ENCODE measurements at places on chromosomes 2 and 18.

DNA sequence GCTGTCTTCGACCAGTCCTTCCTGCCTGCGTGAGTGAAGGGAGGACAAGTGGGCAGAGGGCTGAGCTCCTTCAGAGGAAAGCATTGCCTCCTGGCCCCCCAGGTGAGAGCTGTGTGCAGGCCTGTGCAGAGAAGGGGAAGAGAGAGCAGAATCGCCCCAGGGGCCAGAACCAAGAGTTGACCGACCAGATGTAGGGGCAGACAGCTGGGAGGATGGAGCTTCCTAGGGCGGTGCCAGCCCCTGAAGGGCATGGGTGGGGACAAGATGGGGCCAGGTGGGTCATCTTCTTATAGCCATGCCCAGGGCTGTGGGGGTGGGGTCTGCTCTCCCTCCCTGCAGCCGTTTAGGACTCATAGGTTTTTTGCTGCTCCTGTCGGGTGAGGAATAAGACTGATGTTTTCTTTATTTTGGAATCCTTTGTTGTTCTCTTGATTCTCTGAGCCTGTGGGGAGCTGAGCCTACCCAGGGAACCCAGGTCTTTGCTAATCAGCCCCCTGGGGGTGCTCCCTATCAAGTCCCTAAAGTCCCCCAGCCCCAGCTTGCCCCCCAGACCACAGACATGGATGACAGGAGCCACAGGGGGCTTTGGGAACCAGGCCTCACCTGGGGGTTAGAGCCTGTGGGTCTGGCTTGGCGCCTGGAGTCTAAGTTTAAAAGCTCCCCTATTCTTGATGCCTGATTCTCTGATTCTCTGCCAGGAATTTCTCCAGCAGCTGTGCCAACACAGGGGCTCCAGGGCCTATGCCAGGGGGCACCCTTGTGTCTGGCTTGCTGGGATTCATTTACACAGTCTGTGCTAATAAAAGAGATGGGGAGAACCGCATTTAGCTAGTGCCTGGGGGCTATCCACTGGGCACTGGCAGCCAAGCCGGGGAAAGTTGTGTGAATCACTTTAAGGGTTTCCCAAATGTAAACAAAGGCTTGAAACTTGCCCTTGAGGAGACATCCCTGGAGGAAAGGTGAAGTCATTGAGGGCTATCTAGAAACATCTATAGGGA is 9.3 kb upstream of the EFHD1 start:
- no peak for DNase-seq

DNA sequence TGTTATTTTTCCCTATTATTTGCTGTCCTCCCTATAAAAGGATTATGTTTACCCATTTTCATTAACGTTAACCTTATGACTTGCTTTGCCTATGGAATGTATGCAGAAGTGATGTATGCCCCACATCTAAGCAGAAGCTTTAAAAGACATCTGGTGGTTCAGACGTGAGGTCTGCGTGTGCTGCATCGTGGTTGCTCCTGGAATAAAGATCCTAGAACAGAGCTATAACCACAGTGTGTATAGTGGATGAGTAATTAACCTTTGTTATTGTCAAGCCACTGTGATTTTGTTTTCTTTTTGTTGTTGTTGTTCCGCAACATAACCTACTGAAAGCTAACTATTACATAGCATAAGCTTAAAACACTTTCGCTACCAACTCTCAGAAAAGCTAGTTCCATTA is 20.9 kb upstream of the CFAP36 start:
- DNase-seq = no peak

DNA sequence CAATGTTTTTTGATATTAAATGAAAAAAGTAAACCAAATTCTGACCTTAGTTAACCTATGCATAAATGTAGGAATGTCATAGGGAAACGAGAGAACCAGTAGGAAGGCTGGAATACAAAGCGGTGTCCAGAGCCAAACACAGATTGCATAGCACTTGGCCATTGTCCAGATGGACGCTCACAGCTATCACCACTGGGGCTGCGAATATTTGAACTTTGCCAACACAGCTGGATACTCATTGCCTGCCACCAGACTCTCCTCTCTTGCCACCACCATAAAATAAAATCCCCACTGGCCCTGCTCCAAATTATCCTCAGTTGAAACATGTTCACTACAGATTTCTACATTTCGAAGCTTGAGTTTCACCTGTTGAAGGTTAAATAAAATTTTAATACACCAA is 159.3 kb upstream of the GULP1 start:
- no peak for DNase-seq

DNA sequence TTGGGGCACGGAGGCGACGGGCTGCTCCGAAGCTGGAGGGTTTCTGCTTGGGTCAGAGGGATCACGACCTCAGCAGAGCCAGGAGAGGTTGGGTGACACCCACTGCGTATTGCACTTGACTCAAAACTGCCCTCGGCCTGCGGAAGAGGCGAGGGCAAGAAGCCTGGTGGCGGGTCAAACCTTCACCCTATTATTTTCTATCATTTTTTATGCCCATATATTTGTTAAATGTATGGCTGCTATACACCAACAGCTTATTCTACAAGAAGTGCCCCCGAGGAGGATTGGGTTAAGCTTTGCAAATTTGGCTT is 12.6 kb upstream of the SATB2 start:
- no peak for DNase-seq

GRCh38 chr2:38508311-38509039 is 94.3 kb downstream of the HNRNPLL start:
- peak; percentile 38 for DNase-seq

All from fibroblast of skin of left biceps (primary cell).